Activated CD4-positive, alpha-beta T cell treated with anti-CD3 and anti-CD28 coated beads for 36 hours (primary cell): ENCODE measurements at places on chromosomes 12 and 14. TPM values are rescaled to one million over a fixed set of nuclear protein-coding genes. Genes with fewer than 3 reads are reported as not detected.
A peak's percentile ranks its signal among the peaks of the same experiment; 100 is the strongest.

DNA sequence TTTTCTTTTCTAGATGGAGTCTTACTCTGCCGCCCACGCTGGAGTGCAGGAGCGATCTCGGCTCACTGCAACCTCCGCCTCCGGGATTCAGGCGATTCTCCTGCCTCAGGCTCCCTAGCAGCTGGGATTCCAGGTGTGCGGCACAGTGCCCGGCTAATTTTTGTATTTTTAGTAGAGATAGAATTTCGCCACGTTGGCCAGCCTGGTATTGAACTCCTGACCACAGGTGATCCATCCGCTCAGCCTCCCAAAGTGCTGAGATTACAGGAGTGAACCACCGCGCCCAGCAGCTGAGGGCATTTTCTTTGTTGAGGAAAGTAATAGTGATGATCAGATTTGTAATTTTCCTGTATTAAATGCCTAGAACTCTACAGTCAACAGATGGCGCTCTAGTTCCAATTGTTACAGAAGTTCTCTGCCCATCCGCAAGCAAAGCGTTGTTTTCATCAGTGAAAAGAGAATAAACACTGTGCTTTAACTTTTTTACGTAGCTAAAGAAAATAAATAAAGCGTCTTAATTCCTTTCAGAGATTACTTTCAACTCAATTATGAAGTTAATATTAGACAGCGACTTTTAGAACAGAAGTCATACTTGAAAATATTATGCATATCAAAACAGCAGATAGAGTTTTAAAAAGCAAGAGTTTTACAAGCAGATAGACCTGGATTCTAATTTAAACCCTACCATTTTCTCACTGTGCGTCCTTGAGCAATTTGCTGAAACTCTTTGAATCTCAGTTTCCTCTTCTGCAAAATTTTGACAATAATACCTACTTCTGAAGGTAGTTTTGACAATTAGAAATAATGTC, 335.1 kb downstream of the DUSP6 start:
- DNase-seq = peak; percentile 43

- DNase-seq = peak; percentile 53
Measured at GRCh38 chr12:639566-639965, 23.7 kb downstream of the NINJ2 start.

DNA sequence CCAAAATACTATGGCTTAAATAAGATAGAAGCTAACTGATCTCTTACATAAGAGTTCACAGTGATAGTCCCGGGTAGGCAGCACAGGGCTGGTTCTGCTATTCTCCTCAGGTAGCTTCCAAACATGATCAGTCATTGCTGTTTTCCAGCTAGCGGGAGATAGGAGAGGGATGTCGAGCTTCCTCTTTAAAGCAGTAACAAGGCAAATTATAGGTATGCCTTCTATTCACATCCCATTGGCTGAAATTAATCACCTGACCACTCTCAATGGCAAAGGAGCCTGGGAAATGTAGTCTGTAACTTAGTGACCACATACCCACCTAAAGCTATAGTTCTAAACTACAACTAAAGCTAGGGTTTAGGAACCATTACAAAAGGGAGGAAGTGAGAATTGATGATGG, 34.5 kb upstream of the VRK1 start:
- peak; percentile 13 for DNase-seq

DNA sequence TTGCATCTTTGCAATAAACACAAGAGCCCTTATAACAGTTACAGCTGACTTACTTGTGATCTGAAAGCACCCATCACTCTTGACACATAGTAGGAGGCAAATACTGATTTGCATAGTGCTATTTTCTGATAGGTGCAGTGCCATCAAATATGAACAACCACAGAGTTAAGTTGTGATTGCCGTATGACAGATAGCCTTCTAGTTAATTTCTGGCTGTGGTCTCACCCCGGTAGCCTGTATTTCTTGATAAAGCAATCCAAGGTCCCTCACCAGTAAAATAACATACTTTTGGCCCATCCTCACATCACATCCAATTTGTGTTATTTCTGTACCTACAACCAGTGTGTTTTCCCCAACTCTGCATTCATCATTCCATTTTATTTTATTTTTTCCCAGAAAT, 23.3 kb upstream of the STYK1 start:
- DNase-seq = no peak

Gene FAM222A
- 0.53 TPM for total RNA-seq

Gene P2RX2
- total RNA-seq = not detected

Gene SIX4
- total RNA-seq = not detected
